ENCODE measurements at places on chromosomes 3 and 15. TPM values are rescaled to one million over a fixed set of nuclear protein-coding genes. Genes with fewer than 3 reads are reported as not detected.

GRCh38 chr3:159724627-159725026, 264.0 kb upstream of the IL12A start:
- no peak for DNase-seq

DNA sequence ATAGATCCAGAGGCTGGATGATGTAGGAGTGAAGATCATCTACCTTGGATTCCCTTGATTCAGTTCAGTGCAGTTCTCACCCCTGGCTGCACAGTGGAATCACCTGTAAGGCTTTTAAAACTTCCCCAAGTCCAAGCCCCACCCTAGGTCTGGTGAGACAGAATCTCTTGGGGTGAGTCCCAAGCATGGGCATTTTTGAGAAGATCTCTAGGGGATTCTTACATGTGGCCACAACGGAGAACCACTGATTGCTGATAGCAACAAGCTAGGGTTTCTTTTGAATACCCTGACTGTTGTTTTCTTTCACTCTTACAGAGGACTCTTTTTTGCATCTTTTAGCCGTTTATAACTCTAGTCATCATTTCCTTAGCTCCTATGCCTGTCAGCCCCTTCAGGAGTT, 204.9 kb upstream of the RASGRP1 start:
- no peak for DNase-seq

GRCh38 chr3:185420762-185421161, 57.8 kb downstream of the MAP3K13 start:
- no peak for DNase-seq

DNA sequence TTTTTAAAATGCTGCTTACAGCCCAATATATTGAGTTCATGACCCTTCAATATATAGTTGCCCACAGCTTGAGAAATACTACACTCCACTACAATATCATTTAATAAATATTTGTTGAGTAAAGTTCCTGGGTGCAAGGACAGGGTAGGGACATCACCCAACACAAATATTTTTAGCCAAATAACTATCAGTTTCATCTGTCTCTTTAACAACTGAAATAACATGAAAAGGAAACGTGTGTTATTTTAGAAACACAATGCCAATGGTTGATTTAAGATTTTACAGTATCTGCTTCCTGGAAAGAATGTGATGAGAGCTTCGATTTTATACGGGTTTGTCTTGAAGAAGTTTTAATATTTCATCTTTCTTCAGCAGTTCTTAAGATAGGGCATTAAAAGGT, 67.7 kb upstream of the CDV3 start:
- no peak for DNase-seq

DNA sequence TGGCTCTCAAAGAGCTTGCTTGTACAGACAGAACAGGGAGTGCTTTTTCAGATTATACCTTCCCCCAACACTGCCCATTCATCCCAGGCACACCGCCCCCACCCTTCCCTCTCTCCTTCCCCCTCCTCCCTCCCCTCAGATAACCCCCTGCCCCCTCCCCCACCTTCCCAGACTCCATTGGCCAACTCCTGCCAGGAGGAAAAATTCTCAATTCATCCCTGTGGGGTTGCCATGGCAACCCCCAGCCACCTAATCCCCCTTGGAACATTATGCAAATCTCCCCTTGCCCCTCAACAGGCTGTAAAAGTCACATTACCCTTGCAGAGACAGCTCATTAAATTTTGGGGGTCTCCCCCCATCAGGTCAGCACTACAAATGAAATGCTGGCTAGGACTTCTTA, 14.3 kb downstream of the TLE3 start:
- no peak for DNase-seq

- DNase-seq = no peak
Observed at GRCh38 chr3:43180694-43181093, 74.8 kb upstream of the POMGNT2 start.

GRCh38 chr3:189144645-189145044, 27.1 kb upstream of the TPRG1 start:
- DNase-seq = no peak

- no peak for DNase-seq
Observed at GRCh38 chr3:96370637-96371036, 443.8 kb upstream of the EPHA6 start.

GRCh38 chr3:13079051-13079450, 5.8 kb upstream of the IQSEC1 start:
- DNase-seq = no peak

DNA sequence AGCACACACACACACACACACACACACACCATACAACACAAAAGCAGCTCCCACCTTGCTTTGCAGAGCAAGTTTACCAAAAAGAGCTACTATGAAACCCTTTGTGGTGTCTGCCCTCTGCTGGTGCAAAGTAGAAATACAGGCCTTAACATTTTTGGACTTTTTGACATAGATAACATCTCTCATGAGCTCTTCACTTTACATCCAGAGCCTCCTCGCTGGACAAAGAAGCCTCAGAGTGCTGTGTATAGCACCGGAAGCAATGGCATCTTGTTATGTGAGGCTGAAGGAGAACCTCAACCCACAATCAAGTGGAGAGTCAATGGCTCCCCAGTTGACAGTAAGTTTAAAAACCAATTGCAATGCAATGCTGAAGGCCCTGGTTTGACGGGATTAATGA, 157.9 kb downstream of the CHL1 start:
- DNase-seq = no peak

DNA sequence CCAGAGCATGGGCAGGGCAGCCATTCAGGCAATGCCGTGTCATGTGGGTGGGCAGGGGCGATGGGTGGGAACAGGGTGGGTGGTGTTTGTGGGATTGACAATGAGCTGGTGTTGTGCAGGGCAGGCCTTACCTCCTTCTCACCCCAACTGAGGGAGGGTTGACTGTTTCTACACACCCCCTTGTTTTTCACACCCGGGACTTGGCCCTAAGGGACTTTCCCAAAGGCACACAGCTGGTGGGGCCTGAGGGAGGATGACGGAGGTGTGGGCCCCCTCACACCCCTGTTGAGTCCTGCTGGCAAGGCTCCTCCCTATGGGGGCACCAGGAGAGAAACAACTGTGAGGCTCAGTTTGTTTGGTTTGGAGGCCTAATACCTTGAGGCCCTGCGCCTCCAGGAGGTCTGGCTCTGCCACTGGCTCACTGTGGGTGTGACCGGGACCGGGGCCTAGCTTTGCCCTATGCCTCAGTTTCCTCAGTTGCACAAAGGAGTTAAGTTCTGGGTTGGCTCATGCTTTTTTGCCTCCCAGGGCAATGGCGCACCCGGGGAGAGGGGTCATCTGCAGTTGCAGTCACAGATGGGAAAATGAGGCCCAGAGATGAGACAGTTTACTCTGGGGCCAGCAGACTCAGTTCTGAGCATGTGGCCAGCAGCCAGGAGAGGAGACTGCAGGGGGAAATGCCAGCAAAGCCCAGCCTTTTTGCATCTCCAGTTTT, 5.1 kb upstream of the DNAH1 start:
- no peak for DNase-seq

- no peak for DNase-seq
Observed at GRCh38 chr15:68789534-68790241, 31.0 kb downstream of the ANP32A start.

Gene CPNE4
- total RNA-seq = 41.0 TPM

Gene GP9
- not detected for total RNA-seq

Gene RLBP1
- total RNA-seq = not detected

Gene LMAN1L
- total RNA-seq = 21.9 TPM

Gene SAMD7
- not detected for total RNA-seq

Gene ABI3BP
- total RNA-seq = 40.7 TPM

Gene AADAC
- total RNA-seq = not detected

Gene COL7A1
- total RNA-seq = 14.9 TPM

Gene CLDN18
- not detected for total RNA-seq

Gene CTXN2
- not detected for total RNA-seq
